ENCODE measurements at places on chromosomes 2 and 18.

DNA sequence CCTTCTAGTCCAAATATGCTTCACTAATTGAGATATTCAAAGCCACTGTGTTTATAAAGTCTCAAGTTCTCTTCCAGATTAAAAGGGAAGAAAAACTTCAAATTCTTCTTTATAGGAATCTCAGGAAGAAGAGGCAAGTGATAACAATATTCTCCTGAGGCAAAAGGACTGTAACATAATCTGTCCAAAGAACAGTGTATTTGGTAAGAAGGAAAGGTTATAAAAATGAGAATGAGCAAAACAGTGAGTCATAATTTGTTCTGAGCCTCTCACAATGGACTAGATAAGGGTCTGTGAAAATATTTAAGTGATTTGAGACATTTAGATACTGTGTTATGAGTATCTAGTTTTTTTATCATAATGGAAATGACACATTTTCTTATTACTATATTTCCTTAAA lies 44.3 kb downstream of the SNRPD1 start:
- no peak overlapping the region for H3K4me3 ChIP-seq
- H3K27ac ChIP-seq = no peak overlapping the region
- H3K27me3 ChIP-seq = no peaks in the 10 kb centered on the region

- no peak for DNase-seq
- H3K27me3 ChIP-seq = no peaks in the 10 kb centered on the region
- H3K4me1 ChIP-seq = no peaks in the 10 kb centered on the region
- H3K36me3 ChIP-seq = no peaks in the 10 kb centered on the region
- no peak overlapping the region for H3K27ac ChIP-seq
These were observed 1086.8 kb upstream of the PIK3C3 start for GRCh38 chr18:40868110-40868858.

- H3K4me3 ChIP-seq = no peak overlapping the region
- H3K36me3 ChIP-seq = no peaks in the 10 kb centered on the region
- no peak for DNase-seq
- H3K27ac ChIP-seq = no peak overlapping the region
These were observed 550.8 kb upstream of the ZEB2 start for GRCh38 chr2:145070703-145071102.

- no peak overlapping the region for H3K27ac ChIP-seq
- DNase-seq = no peak
- H3K27me3 ChIP-seq = no peaks in the 10 kb centered on the region
- H3K4me1 ChIP-seq = no peaks in the 10 kb centered on the region
- H3K4me3 ChIP-seq = no peak overlapping the region
These were observed 61.3 kb downstream of the NUP35 start for GRCh38 chr2:183185534-183185933.

GRCh38 chr2:128738446-128739110 lies 419.9 kb upstream of the HS6ST1 start:
- no peak overlapping the region for H3K4me3 ChIP-seq
- H3K27me3 ChIP-seq = no peaks in the 10 kb centered on the region
- H3K4me1 ChIP-seq = peaks cover 17% of the 10 kb centered on the region
- peak; percentile 65 for DNase-seq
- H3K36me3 ChIP-seq = no peaks in the 10 kb centered on the region
- H3K27ac ChIP-seq = no peak overlapping the region

DNA sequence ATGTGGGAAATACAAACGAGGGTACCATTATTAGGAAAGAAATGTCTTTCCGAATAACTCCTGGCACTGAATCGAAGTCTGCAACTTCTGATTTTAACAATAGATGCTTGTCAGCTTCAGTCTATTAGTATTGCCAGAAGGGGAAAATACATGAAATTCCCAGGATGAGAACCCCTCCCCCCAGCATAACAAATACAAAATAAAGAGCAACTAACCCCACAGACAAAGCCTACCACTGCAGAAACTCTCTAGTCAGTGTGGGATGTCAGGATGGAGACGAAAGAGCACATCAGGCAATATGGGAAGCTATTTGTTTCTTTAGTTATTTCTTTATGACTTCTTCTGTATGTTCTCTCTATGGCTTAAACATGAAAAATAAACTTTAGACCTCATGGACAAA lies 365.0 kb upstream of the CDH2 start:
- DNase-seq = no peak
- H3K4me1 ChIP-seq = no peaks in the 10 kb centered on the region
- H3K27ac ChIP-seq = no peak overlapping the region

DNA sequence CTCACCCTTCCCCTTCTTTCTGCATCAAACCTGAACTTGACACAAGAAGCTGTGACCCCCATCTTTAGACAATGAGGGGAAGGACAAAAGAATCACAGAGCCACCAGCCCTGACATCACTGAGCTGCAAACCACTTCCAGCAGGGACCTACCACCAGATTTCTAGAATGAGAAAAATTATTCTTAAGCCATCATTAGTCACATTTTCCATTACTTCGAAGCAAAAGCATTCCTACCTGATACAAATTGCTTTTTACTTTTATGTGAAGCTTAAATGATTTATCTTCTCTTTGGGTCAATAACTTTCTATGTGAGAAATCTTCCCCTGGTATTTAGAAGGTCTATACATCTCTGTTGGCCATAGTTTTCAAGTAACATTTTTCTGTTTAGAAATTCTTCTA lies 134.8 kb downstream of the TCF4 start:
- peaks cover 46% of the 10 kb centered on the region for H3K4me1 ChIP-seq
- H3K27me3 ChIP-seq = no peaks in the 10 kb centered on the region
- no peak overlapping the region for H3K4me3 ChIP-seq
- no peaks in the 10 kb centered on the region for H3K36me3 ChIP-seq
- no peak for DNase-seq

- H3K36me3 ChIP-seq = no peaks in the 10 kb centered on the region
- H3K4me1 ChIP-seq = peaks cover 21% of the 10 kb centered on the region
- DNase-seq = no peak
These were observed at the start of gene LYPD6 for GRCh38 chr2:149330127-149331022. Gene LYPD6 (plus strand): TSS chr2:149330587. CDS start chr2:149437709, 107,122 bp downstream.

GRCh38 chr2:240642061-240642805 lies 17.0 kb downstream of the GPR35 start:
- no peak for DNase-seq
- no peak overlapping the region for H3K27ac ChIP-seq
- no peaks in the 10 kb centered on the region for H3K27me3 ChIP-seq
- no peaks in the 10 kb centered on the region for H3K36me3 ChIP-seq
- H3K4me3 ChIP-seq = no peak overlapping the region
- no peaks in the 10 kb centered on the region for H3K4me1 ChIP-seq

- DNase-seq = no peak
- H3K27ac ChIP-seq = no peak overlapping the region
- H3K27me3 ChIP-seq = no peaks in the 10 kb centered on the region
- H3K36me3 ChIP-seq = no peaks in the 10 kb centered on the region
- no peak overlapping the region for H3K4me3 ChIP-seq
These were observed 275.8 kb downstream of the KCNS3 start for GRCh38 chr2:18154259-18154658.

DNA sequence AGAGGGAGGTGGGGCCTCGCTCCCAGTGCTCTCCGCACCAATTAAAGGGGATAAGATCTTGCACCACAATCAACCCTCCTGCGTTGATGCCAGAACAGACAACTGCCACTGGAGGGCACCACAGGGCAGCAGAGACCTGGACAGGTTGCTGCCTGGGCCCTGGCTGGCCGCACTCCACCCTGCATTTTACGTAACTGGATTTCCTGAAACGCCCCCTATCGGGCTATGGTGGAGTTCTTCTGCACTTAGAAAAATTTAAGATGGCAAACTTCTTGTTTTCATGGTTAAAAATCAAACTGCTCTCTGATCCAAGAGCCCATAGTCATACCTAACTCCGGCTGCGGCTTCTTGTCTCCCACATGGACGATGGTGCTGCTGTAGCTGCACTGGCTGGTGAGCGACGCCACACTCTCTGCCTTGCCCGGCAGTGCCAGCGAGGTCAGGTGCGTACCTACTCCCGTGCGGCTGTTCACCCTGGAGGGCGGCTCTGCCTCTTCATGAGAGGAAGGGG lies 16.8 kb upstream of the HES6 start:
- H3K27me3 ChIP-seq = no peaks in the 10 kb centered on the region
- H3K27ac ChIP-seq = no peak overlapping the region
- no peak for DNase-seq

GRCh38 chr2:222827417-222827816 lies 33.4 kb upstream of the ACSL3 start:
- no peaks in the 10 kb centered on the region for H3K36me3 ChIP-seq
- no peaks in the 10 kb centered on the region for H3K27me3 ChIP-seq
- no peak for DNase-seq
- no peak overlapping the region for H3K27ac ChIP-seq
- no peak overlapping the region for H3K4me3 ChIP-seq

- H3K4me3 ChIP-seq = no peak overlapping the region
- H3K4me1 ChIP-seq = peaks cover 23% of the 10 kb centered on the region
- H3K27me3 ChIP-seq = no peaks in the 10 kb centered on the region
- no peaks in the 10 kb centered on the region for H3K36me3 ChIP-seq
These were observed 12.7 kb upstream of the MAP3K2 start for GRCh38 chr2:127400533-127400896.

DNA sequence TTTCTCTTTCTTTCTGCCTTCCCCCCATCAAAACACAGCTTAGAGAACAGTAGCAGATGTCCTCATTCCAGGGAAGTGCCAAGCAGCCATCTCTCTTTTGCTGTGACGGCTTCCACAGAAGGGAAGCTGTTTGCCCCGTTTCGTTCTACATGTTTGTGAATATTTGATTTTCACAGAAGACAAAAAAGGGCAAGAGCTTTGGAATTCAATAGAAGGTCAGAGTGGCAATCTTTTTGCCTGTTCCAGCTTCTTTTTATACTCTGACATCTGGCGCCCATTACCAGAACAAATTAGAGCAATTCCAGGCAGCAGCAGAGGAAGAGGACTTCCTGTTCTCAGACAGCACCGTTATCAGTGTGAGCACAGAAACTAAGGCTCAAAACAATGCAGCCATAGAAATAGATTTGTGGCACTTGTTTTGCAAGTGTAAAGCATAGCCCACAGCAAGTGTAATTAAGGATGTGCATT lies 79.0 kb upstream of the CDH19 start:
- no peak for DNase-seq
- H3K27ac ChIP-seq = no peak overlapping the region
- no peaks in the 10 kb centered on the region for H3K27me3 ChIP-seq
- H3K4me3 ChIP-seq = no peak overlapping the region
- H3K36me3 ChIP-seq = no peaks in the 10 kb centered on the region

DNA sequence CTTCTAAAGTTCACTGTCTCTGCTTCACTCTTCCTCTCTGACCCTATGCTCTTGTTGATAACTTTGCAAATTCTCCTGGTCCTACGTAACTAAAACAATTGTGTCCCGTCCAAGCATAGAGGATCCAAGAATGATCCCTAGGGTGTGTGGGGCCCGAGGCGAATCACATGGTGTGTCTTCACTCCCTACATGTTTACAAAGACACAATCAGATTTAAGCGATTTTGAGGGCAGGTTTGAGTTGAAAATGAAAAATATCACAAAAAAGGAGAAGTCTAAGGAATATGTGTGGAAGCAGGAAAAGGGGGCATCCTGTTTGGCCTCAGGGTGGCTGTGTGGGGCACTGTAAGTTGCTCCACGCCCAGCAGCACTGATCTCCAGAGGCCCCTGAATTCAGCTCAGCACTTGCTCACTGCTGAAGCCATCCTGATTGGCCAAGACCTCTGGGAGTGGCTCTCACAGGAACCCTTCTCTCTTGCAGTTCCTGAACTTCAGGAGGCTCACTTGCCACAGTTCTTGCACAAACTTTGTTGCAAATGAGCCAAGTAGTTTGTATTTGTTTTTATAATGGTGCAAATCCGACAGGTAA lies 363.6 kb downstream of the ZNF521 start:
- H3K4me3 ChIP-seq = no peak overlapping the region
- H3K27me3 ChIP-seq = no peaks in the 10 kb centered on the region
- peak overlapping the region; percentile 64 for H3K27ac ChIP-seq

GRCh38 chr2:134308474-134309385 lies 54.9 kb downstream of the MGAT5 start:
- H3K27me3 ChIP-seq = no peaks in the 10 kb centered on the region
- DNase-seq = no peak
- H3K36me3 ChIP-seq = no peaks in the 10 kb centered on the region
- H3K4me3 ChIP-seq = no peak overlapping the region
- no peak overlapping the region for H3K27ac ChIP-seq

DNA sequence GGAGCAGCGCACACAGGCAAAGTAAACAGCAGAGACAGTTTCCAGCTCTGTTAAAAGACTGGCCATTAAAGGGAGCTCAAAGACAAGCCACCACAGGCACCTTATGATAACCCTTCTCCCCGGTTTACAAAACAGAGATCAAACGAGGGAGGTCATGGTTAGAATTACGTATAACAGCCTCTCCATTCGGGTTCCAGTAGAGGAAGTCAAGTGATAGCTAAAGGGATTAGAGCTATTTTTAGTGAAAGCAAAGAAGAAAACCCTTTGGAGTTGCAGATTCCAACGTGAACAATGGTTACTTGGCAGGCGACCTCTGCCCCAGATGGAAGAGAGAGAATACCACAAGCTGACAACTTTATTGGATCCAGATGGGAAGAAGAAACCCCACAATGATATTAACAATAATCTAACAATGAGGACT lies 31.2 kb upstream of the EDAR start:
- no peak overlapping the region for H3K27ac ChIP-seq
- no peak for DNase-seq
- H3K36me3 ChIP-seq = no peaks in the 10 kb centered on the region
- H3K4me3 ChIP-seq = no peak overlapping the region
- H3K27me3 ChIP-seq = no peaks in the 10 kb centered on the region

DNA sequence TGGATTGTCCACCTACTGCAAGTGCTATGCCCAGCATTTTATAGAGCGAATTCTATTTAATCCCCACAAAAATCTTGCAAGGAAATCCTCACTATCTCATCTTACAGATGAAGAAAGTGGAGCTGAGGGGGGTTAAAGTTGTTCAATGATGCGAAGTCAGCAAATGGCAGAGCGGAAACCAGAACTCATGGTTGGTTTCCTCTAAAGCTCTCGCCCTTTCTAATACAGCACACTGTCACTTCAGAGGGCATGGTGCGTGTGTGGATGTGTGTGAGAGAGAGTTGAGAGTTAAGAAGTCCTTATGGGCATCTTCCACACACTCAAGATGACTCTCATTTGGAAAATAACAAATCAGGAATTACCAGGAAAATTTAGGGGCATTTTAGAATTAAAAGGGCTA lies 78.4 kb downstream of the TGFA start:
- H3K27me3 ChIP-seq = no peaks in the 10 kb centered on the region
- no peaks in the 10 kb centered on the region for H3K4me1 ChIP-seq
- H3K36me3 ChIP-seq = no peaks in the 10 kb centered on the region
- DNase-seq = peak; percentile 47
- H3K4me3 ChIP-seq = no peak overlapping the region

Measured in vagina (tissue), 2 donors.